Kidney (tissue), 22 donors: ENCODE measurements at places on chromosomes 5 and 9. TPM values are rescaled to one million over a fixed set of nuclear protein-coding genes. Genes with fewer than 3 reads are reported as not detected.

The F12 gene
- polyA plus RNA-seq, result 3.1 TPM

The APBA1 gene
- 1.3 TPM for polyA plus RNA-seq

The PDGFRB gene
- 50.4 TPM for polyA plus RNA-seq

The OR1Q1 gene
- polyA plus RNA-seq, result not detected

The PSMD5 gene
- polyA plus RNA-seq, result 17.1 TPM

The LCN10 gene
- 3.9 TPM for polyA plus RNA-seq

The C5orf34 gene
- polyA plus RNA-seq, result 0.71 TPM

The BARHL1 gene
- polyA plus RNA-seq, result not detected
